ENCODE measurements at places on chromosomes 2 and 18.

GRCh38 chr2:241125626-241126025 is 23.5 kb upstream of the MTERF4 start:
- DNase-seq: no peak

GRCh38 chr2:98598781-98599428 is 9.4 kb downstream of the COA5 start:
- no peak for DNase-seq

DNA sequence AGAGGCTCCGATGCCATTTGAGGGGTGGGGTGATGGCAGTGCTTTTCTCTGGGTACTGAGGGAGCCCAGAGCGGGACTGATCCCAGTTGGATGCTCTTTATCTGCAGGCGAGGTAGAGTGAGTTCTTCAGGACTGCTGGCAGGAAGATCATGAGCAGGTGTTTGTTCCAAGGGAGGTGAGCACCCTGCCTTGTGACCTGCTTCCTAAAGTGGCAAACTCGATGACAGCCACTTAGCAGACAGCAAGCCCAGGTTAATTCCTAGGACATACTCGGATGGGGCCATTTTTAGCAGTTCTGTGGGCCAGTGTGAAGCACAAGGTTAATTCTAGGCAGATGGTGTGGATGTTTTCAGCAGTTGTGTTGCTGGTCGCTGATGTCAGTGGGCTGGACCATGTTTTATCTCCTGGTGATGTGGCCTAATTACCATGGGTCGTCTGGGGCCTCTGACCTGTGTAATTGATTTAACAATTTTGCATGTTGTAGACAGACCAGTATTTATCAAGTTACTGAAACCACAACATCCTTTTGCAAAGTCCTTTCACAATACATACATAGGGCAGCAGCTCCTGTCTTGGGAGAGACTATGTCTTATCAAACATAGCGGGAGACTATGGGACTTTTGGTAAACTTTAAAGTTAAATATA is 4.9 kb downstream of the FKBP1B start:
- DNase-seq: no peak

- no peak for DNase-seq
Measured at GRCh38 chr2:24261441-24261840, 86.6 kb downstream of the FAM228A start.

DNA sequence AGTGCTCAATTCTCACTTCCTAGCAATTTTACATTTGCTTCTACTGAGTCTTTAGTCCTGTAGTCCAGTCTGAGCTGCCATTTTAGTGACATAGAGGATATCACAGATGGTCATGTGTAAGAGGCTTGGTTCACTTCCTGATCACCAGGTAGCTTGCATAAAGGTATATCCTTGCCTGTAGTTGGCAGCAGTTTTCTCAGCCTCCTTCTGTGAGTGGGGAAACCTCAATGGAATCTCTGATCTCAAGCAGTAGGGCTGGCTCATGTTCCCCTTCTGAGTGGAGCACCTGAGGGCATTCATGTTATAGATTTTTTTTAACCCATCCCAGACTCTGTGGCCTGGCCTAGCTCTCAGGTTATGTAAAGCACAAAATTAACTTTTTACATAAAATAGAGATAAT is 278.4 kb downstream of the RDH14 start:
- DNase-seq: no peak

DNA sequence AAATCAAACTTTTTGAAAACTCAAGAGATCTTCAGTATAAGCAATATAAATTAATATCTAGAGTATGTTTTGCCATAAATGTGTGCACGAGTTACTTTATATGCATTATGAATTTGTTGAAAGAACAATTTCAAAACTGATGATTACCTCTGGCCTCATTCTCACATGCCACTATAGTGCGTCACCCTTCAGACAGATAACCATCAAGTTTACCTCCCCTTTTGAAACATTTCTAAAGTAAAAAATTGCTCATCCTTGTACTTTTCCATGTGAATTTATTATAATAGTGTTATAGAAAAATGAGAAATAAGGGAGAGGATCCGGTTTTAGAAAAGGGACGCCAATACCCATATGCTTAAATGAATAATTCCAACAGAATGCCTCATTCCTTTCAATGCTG is 38.3 kb downstream of the ZEB2 start:
- DNase-seq: no peak

DNA sequence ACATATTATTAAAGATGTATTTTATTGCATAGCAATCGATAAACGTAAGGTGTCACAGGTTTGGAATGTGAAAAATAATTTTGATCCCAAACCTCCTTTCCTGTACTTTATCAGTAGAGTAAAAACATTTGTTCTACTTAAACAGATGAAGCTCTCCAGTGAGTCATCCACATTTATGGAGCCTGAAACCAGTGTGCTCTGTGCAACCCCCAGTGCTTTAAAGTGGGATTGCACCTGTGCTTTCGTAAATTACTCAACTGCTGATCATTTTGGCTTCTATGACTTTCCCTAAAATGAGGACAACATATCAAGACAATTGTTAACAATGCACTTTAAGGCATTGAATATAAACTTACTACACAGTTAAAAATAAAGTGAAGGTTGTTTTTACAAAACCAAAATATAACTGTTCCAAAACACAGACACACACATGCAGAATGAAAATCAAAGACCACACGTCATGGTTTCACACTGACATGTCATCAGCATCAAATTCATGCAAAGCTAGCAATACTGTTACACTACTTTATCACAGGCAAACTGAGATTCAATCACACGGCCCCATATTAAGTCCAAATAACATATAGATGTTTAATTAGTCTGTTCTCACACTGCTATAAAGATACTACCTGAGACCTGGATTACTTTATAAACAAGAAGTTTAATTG is 9.7 kb downstream of the TMEM18 start:
- DNase-seq: no peak

DNA sequence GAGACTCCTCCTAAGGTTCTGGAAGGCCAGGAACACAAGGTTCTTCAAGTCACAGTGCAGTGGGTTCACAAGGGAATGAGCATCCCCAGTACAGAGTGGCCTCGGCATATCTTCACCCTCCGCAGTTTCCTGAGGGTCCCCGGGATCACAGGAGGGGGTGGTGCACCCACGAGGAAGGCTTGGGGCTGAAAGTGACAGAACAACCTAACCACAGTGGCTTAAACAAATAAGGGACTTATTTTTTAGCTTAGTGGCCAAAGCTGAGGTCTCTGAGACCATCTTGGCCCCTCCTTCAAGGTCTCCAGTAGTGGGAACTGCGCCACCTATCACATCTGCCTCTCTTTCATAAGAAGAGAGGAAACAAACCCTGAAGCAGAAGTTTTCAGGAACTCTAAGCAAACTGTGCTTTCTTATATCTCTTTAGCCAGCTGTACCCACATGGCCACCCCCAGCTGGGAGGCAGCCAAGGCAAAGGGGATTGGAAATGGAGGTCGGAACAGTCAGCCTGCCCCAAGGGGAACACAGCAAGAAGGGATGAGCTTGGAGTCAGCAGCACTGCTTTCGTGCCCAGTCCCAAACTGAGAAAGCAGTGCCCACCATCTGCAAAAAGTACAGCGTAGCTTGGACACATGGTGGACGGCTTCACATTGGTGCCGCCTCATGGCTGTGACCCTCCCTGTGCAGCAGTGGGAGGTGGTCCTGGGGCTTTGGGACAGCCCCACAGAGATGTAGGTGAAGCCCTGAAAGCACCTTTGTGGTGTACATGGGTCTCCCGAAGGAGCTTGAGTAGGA is 260.0 kb upstream of the ID2 start:
- DNase-seq: no peak

DNA sequence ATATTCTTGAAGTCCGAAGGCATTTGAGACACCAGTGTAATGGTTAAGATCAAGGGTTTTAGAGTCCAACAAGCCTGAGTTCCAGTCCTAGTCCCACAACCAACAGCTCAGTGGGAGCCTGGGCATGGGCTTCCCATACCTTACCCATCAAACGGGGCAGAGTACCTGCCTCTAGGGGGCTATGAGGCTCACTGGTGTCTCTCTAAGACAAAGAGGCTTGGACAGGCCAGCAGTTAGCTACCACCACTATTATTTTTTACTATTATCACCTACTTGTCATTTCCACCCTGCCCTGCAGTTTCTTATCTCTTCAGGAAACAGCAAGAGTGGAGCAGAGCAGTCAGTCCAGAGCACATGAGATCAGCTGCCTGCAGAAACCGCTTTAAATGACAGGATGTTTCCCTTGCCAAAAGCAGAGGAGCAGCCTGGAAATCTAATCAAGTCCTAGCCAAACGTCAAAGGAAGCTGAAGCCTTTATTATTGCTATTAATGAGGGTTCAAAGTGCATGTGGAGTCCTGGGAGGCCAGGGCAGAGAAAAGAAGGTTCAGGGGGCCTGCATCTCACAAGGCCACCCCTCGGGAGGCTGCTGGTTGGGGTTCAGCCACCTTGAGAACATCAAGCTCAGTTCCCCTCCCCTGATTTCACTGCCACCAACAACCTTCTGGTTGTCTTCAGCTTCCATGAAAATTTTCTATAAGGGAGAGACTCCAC is 66.6 kb downstream of the STPG4 start:
- no peak for DNase-seq

DNA sequence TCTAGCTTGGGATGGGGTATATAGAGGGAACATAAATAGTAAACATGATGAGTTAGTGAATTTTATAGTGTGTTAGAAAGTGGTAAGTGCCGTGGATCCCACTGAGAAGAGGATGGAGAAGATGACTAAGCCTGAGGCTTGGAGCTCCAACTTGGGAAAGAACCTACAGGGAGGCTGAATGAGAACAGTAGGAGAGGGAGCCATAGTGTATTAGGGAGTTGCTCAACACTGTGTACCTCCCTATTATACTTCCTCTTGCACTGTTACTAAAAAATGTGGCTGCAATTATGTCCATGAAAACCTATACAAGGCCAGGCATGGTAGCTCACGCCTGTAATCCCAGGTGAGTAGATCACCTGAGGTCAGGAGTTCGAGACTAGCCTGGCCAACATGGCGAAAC is 2.9 kb upstream of the SLC19A3 start:
- DNase-seq: no peak

DNA sequence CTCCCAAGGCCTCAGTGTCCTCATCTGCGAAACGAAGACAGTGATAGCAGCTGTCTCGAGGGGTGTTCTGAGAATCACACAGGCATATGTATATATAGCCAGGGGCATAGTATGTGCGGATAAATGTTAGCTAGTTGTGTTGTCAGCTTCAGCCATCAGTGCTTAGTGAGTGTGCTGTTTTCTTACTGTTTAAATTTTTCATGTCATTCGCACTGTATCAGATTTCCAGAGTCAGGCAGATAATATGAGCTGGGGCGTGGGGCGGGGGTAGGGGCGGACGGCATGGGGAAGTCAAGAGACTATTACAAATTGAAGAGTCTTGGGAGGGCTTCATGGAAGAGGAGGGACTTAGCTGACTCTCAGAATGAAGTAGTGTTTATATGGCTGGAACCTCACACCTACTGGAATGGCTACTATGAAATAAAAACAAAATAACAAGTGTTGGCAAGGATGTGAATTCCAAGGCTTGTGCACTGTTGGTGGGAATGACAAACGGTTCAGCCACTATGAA is 7.0 kb downstream of the TRAPPC12 start:
- DNase-seq: no peak

DNA sequence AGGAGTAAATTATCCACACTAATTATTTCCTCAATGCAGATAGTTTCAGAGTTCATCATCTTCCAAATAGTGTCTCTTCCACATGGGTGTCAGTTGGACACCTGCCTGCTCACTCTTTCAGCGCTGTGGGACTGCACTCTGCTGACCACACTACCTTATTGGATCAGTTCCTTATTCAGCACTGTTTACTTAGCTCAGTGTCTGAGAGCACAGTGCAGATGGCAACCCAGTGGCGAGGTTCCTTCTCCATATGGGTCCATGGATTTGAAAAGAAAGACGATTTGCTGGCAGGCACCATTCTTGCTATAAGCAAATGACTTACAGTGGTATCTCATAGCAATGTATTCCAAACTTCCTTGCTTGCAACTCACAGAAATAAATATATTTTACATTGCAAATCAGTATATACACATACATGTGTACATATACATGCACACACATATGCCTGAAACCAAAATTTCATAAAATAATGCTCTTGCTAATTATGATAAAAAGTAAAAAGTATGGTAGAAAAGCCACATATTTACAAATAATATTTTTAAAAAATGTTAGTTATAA is 354.8 kb downstream of the INSIG2 start:
- no peak for DNase-seq

DNA sequence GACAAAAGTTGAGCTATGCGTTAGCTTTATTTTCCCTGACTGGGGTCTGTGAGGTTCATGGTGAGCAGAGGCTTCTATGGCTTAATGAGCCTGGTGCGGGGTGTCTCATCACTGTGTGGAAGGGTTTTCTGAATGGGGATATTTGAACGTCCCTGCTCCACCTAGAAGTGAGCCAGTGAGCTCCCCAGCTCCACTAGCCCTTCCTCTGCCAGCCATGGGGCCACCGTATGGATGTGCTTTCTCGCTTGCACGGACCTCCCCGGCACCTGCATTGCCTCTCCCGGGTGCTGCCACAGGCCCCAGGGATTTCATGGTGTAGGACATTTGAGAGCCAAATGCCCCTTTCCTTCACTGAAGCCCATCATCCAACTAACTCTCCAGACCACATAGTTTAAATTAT is 37.8 kb downstream of the CYP26B1 start:
- no peak for DNase-seq

DNA sequence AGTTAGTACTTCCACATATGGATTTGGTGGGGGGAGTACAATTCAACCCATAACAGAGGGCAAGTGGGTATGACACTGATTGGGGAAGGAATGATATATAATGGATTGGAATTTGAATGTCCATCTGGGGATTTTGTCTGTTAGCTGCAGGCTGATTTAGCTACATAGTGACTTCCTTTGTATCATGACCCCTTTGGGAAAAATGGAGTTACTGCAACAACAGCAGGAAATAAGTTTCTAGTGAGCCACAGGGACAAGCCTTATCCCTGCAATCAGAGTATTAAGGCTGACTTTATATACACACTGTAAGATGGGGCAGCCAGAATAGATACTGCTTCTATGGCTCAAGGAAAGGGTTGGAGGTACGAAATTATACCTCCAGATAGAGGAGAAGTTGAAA is 404.4 kb upstream of the MEIS1 start:
- no peak for DNase-seq

DNA sequence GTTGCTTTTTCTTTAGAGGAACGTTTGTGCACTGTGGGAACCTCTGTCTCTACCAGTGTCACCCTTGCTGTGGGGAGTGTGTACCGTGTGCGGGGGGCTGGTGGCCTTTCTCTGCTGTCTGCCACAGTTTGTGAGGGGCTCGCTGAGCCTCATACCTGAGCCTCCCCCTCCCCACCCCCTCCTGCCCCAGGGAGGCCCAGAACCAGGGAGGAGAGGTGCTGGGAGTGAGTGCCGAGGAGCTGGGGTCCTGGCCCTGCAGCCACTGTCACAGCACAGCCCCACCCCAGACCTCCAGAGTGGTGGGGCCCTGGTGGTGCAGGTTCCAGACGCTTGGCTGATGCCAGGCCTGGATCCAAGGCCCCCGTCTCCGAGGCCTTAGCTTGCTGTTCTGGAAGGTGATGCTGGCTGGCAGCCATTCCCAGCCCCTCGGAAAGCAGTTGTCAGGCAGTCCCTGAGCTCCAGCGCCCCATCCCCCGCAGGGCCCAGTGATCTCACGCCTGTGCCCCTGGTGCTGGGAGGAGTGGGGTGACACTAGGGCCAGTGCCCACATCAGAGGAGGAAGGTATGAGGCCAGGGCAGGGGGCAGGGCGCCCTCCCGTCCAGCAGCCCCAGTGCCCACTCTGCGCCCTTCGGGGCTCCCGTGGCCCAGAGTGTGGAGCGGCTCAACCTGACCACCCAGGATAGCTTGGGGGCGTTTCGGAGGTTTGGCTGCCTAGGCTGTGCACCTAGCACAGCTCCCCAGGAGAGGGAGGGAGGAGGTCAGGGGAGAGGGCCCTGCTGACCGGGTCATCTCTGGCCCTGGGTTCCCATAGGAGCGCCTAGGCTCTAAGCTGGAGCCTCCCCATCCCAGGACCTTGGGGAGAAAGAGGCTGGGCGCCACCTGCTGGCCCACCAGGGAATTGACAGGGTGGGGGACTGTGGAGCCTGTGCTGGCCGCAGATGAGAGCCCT is 53.0 kb upstream of the ALPP start:
- no peak for DNase-seq
